ENCODE measurements at places on chromosomes 6 and 20.
A peak's percentile ranks its signal among the peaks of the same experiment; 100 is the strongest.

- no peak for DNase-seq
Observed at GRCh38 chr6:137697267-137697938, 169.7 kb upstream of the TNFAIP3 start.

DNA sequence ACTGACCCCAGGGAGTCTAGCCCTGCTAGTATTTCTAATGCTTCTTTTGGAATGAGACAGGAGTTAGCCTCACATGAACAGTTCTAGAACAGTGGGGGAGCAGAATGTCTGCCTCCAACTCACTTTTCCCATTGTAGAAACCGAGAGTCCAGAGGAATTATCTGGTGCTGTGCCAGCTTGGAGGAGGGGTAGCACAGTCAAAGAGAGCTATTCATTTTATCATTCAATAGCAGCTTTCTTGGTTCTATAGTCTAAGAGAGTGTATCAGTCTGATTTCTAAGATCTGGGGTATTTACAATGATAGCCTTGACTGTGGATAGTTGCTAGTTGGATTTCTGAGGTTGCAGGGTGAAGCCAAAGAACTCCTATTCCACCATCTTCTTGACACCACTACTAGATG lies 448.2 kb downstream of the RFPL4B start:
- DNase-seq: no peak

DNA sequence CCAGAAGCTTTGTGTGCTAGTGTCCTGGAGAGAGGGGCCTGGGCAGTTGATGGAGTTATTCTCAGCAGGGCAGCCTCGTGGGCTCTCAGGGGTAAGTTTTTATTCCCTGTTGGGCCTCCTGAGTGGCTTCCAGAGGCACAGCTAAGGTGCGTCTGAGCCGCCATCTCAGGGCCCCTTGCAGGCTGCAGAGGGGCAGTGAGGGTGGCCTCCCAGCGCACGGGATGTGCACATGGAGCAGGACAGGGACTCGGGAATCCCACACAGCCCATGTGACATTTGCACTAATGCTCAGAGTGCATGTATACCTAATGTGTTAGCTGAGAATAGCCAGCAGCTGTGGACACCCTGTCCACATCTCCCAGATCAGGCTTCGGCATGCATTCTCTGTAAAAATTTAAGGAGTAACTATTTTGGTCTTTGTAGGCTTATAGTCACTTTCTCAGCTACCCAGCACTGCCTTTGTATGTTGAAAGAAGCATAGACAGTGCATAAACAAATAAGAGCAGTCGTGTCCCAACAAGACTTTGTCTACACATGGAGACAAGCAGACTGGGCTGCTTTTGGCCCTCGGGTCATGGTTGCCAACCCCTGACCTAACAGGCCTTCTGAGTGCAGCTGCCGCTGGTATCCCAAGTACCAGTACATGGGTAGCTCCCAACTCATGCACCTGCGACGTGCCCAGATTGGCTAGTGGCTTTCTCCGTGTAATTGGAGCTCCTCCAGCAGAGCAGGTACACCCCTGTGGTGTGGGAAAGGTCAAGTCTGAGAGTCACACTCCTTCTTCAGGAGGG lies 18.6 kb upstream of the CST9L start:
- no peak for DNase-seq

GRCh38 chr20:46176739-46177378 lies 58.7 kb downstream of the CD40 start:
- DNase-seq: peak; percentile 97

- DNase-seq: no peak
Observed at GRCh38 chr6:106083618-106084017, 2.5 kb upstream of the PRDM1 start.

- DNase-seq: no peak
Observed at GRCh38 chr6:90411292-90411781, 114.7 kb upstream of the BACH2 start.

DNA sequence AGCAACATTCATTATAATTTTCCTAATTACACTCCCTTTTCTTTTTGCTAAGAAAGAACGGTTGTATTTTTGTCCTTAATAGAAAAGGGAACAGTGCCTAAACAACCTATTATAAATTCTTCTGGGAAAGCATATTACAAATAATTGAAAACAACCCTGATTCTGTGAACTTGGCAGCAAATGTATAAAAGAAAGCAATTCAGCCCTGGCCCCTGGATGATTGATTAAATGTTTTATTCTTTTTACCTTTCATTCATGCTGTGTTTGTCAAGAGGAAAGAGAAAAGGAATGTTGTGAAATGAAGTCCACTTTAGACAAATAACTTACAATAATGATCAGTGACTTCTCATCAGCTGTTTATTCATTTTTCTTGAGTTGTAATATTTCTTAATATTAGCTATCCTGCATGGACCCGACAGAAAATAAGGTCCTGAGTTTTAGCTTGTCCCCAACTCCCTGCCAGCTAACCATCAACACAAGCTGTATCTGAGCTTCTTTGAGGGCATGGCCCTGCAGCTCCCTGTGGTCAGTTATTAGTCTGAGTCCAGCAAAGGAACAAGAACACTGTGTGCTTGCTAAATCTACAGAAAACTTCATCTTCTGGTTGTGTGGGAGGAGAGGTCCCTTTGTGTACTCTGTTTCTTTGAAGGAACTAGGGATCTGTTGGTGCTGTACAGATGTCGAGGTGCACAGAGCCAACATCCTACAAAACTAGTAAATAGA lies 248.2 kb downstream of the LAMA2 start:
- no peak for DNase-seq

DNA sequence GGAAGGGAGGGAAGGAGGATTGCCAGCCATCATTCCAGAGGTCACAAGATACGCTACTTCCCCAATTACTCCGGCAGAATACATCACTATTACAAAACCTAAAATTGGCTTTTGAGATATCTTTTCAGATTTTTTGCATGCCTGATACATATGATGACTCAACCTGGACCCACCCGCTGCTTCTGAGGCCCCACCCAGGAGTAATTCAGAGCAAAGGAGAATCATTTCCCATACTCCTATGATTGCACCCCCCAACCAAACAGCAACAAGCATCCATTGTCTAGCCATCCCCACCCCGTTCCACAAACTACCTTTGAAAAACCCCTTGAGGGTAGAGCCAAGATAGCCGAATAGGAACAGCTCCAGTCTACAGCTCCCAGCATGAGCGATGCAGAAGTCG lies 163.5 kb upstream of the GJE1 start:
- DNase-seq: no peak

DNA sequence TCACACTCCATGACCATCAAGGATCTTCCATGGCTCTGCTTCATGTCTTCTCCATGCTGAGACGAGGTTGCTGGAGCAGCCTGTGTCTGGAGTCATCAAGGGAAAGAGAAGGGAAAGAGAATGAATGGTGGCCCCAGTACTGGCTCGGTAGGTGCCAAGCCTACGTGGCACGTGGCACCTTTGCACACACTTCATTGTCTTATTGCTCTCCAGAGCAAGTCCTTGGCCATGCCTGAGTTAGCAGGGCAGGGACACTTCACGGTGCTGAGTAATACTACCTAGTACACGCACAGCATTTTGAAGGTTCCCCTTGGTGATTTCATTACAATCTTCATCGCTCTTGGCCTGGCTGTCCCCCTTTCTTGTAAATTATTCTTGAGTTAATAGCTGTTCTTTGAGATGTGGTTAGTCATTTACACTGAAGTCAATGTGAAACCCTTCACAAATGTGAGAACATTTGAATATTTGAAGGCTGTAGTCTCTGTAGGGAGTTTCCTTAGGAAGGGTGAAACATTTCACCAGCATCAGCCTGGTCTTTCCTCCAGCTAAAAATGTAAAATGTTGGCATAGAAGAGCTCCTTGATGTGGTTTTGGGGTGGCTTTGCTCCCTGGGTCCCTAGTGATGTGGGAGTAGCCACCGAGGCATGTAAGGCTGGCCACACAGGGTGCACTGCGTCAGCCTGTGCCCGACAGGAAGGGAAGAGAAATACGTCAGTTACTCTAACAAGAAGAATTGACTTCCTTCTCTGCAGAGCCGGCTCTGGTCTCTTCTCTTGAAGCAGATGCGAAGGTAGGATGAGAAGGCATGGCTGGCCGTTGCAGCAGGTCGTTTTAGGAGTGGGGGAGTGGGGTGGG lies at the start of gene SYTL3:
SYTL3 (plus strand) TSS at position 766 of the 855 bp plus-strand sequence. CDS start 13,215 bp downstream, outside the sequence.
- no peak for DNase-seq

DNA sequence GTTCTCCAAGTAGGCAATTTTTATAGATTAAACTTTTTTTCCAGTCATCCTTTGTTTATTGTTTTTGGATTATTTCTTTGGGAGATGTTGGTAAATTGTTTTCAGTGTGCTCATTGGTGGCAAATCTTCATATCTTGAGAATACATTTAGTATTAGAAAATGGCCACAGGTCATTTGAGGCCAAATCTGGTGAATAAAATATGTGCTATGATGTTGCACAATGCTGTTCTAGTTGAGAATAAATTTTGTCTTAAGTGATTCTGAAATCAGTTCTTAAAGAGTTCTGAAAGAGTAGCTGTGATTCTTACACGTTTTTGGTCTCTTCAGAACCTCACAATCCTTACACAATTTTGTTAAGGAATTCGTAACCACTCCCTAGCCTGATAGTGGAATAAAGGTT lies 20.1 kb downstream of the CDKAL1 start:
- DNase-seq: no peak

- DNase-seq: no peak
Observed at GRCh38 chr6:116461932-116462885, 1.0 kb downstream of the CALHM6 start.

DNA sequence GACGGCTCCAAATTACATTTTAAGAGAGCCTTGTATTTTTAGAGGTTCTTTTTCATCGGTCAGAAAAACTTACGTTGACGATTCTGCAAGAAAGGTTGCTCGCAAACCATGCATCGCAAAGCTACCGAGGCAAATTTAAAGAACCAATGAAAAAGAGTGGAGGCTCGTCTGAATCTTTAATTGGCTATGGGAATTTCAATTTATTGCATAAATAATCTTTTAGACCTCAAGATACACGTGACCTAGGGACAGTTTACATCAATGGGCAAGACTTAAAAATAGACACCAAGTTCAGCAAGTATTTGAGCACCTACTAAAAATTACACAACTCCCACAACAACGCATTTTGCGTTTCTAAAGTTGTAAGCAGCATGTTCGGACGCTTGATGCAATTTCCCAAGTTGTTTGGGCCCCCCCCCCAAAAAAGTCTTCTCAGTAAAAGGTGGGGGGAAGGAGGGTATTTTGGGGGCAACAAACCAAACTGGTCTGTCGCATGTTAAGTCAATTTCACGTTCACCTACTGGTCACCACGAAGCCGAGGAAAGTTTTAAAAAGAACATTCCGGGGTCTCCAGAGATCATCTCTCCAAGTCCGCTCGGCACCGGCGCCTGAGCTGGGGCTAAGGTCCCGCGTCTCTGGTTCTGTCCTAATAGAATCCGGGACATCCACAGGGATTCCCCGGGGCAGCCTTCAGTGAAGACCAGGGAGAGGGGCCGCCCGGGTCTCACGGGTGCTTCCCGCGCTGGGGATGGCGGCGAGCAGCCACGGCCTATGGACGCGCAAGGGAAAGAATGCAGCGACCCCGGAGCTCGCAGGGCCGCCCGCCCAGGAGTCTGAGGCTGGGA lies 851 bp downstream of the SNX5 start:
- DNase-seq: no peak

GRCh38 chr6:88165087-88165843 lies 882 bp downstream of the CNR1 start:
- no peak for DNase-seq

- DNase-seq: no peak
Observed at GRCh38 chr20:23630392-23630849, 7.3 kb downstream of the CST3 start.

- DNase-seq: no peak
Observed at GRCh38 chr6:33318426-33319073, 1.0 kb upstream of the ZBTB22 start.

- no peak for DNase-seq
Observed at GRCh38 chr6:151179321-151179720, 60.4 kb upstream of the AKAP12 start.

GRCh38 chr20:6698056-6698455 lies 69.4 kb upstream of the BMP2 start:
- no peak for DNase-seq

GRCh38 chr6:155188707-155189496 lies 74.9 kb upstream of the CLDN20 start:
- no peak for DNase-seq

GRCh38 chr20:47379433-47380150 lies 23.1 kb upstream of the ZMYND8 start:
- DNase-seq: no peak

- no peak for DNase-seq
Observed at GRCh38 chr6:1552296-1552761, 57.4 kb upstream of the FOXC1 start.

DNA sequence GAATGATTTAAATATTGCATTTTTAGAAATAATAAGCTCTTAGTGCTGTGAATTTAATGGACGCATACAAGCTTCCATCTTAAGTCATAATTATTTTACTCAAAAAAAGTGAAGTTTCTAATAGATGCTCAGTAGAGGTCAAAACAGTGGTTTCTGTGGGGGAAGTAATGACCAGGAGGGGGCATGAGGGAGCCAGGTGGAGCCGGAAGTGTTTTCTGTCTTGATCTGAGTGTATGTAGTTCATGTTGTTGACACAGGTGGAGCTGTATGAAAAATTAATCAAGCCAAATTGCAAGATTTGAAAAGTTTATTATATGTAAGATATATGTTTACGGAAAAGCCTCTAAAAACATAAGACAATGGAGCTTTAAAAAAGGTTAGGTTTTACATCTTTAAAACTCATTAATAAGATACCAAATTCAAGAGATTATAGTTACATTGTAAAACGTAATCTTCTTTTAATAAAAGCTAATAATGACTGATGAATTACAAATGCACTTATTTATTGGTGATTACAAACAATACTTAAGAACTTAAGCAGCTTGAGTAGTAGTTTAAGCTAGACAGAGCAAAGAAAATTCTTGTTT lies 68.0 kb downstream of the PLAGL1 start:
- peak; percentile 9 for DNase-seq
